Pons (tissue), 1 donor: ENCODE measurements at places on chromosomes 1 and 21.
A peak's percentile ranks its signal among the peaks of the same experiment; 100 is the strongest.

GRCh38 chr1:156458181-156458503 is 42.4 kb downstream of the MEF2D start:
- no peak for DNase-seq

GRCh38 chr21:26397545-26397944 is 175.5 kb downstream of the CYYR1 start:
- no peak for DNase-seq

DNA sequence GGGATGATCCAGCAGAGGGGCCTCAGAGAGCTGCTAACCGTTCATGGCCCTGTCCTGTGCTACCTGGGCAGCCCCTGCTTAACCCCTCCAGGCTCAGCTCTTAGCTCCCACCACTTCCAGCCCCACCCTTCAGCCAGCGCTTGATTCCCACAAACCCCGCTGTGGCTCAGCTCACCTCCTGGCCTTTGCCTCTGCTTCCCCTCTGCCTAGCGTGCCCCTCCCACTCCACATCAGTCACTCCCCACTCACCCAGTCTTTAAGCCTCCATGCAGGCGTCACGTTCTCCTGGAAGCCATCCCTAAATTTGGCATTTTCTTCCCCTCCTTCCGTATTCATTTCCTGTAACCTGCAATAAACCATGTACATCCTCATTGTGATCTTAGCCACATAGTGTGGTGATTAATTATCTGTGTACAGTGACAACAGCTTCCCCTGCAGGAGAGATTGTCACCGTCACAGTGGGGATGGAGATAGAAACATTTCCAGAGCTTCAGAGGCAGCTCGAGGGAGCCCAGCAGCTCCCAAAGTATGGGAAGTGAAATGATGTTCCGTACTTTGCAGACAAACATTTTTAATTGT is 65.5 kb downstream of the EPHB2 start:
- no peak for DNase-seq

DNA sequence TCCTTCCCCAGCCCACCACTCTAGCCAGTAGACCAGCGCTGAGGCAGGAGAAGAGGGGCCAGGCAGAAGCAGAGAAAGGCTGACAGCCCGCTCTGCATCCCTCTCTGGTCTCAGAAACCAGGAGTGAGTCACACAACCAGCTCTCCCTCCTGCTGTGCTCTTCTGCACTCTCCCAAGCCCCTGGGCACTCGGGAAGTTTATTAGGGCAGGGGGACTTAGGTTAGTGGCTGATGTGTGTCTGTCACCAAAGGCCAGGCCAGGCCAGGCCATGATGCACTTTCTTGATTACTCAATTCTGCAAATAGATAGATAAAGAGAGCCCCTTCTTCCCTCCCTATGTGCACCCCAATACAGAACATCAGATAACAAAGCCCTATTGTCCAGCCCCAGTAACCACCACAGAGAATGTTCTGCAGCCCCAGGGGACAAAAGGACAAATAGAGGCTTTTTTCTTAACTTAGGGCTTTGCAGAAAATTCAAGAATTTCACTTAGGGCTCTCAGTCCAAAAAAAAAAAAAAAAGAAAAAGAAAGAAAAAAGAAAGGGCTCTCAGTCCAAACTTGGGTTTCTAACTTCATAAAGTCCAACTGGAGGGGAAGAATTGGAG is 52.9 kb upstream of the CNTN2 start:
- DNase-seq = peak; percentile 94

DNA sequence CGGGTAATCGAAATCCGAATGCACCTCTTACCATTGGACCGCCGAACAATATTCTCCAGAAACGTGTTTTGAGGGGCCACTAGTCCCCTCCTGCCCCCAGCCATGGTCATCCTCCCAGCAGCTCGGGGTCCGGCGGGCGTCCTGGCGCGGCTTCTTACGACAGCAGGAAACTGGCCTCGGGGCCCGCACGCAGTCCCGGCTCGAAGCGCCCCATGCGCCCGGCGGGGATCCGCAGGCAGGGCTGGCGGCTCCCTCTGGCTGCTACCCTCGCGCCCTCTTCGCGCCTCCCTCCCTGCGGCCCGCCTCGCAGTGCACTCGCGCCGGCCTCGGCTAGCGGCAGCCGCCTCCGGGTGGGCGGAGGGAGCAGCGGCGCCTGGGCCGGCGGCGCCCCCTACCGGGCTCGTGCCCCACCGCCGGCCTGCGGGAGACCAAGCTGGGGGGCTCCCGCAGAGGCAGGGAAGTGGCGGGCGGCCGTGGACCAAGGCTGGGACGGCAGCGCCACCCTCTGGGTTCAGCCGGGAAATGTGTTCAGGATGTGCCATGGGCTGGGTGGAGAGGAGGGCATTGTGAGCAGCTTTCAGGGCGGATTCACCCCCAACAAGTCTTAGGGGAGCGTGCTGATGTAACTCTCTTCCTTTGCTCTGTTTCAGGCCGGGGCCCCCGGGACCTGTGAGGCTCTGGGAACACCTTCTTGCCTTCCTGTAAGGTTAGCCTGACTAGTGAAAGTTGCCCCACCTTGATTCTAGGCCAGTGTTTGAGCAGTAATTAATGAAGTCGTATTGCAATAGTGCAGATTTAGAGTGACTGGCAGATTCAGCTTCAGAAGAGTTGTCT is at the start of gene KCNH1:
TSS of gene KCNH1 (minus strand) at position 313 of the 834 bp plus-strand sequence. CDS start at position 110, 203 bp downstream.
- DNase-seq = peak; percentile 88

GRCh38 chr1:59453297-59453968 is 156.5 kb downstream of the FGGY start:
- peak; percentile 15 for DNase-seq

DNA sequence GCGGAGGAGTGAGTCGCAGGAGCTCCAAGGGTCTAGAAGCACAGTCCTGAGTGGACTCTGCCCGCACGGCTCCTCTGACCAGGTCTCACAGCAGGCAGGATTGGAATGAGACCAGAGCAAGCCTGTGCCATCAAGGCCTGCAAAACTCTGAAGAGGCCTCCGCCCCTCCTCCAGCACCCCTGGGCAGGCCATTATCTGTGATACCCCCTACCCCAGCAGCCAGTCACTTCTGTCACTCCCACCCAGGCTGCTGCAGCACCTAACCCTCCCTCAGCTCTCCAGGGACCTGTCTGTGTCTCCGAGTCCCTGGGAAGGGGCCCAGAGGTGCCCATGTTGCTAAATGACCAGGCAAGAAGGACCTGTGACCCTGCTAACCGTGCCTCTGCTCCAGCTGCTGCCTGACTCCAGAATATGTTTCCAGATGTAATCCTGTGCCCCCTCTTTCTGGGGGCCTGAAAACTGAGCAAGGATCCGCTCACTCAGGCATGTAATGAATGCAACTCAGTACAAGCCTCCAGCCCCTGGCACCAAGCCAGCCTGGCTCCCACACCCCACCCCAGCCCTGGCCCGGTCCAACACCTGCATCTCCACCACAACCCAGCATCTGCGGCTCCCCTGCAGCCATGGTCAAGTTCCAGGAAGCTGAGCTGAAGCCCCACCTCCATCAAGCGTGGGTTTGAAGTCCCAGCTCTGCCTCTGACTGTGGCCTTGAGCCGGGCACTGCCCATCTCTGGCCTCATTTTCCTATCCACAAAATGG is 22.1 kb upstream of the COL16A1 start:
- DNase-seq = no peak

DNA sequence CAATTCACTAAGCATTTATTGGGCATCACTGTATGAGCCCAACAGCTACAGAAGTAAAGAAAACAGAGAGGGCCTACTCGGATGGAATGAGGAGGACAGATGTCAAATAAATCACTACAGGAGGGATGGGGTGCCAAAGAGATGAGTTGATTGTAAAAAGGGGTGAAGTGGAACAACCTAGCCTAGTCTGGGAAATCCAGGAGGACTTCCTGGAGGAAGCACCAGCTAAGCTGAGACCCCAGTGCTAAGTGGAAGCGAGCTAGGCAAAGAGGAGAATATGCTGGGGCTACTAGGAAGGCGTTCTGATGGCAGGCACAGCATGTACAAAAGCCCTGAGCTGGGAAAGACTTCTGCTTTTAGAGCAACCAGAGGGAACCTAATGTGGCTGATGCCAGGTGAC is 42.1 kb downstream of the TAS1R2 start:
- no peak for DNase-seq

GRCh38 chr1:184752656-184753055 is 2.0 kb downstream of the EDEM3 start:
- DNase-seq = no peak

DNA sequence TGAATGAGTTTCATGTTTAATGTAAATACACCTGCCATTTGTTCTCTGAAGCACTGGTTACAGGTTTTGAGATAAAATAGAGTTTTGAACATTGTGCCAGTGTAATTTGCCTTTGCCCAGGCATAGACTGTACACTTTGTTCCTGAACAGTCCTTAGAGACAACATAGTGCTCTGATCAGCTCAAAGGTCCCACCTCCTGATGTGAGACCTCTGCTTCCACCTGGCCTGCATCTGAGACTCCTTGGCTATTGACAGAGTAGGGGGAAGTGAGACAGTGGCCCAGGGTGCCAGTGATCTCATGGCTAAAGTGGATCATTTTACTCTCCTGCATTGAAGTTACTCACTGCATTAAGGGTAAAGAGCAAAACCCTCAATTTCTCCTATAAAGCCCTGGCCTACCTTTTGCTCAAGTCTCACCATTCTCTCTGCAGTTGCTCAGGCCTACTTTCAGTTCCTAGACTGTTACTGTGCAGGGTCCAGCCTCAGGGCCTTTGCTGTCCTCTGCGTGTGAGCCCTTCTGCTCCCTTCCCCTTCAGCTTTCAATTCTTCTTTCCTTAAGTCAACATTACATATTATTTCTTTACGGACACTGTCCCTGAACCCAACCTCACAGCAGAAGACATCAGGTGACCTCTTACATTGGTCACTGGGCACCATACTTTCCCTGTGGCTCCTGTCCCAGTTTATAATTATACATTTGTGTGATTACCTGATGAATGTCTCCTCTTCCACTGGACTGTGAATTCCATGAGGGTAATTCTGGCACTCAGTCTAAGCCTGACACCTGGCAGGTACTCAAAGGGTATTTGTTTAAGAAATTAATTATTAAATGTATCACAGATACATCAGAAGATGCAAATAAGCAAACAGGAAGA is 142.9 kb downstream of the ROR1 start:
- no peak for DNase-seq

DNA sequence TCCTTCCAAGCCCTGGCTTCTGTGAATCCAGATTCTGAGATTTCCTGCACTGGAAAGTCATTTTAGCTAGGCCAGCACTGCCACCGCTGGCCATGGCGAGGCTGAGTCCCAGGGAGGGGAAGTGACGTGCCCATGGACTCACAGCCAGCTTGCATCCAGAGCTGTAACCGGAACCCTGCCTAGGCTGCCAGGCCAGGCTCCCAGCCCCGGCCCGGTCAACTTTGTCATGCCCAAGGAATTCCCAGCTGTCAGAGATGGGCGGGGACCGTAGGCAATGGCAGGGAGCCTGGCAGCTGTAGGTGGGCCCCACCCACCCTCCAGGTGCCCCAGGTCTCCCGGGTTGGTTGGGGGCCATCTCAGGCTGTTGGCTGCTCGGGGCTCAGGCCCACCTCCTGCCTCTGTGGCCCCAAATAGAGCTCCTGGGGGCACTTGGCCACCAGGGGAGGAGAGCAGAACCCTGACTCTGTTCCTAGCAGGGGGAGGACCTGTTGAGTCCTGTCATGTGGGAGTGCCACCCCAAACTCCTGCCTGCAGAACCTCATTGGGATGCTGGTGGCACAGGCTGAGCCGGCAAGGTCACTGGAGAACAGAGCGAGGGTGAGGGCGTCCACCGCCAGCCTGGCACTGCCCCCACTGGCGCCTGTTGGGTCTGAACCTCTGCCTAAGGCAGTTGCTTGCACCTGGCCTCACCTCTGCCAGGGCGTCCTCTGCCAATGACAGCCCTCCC is 57.8 kb downstream of the FOXO6 start:
- no peak for DNase-seq

GRCh38 chr1:7541629-7542028 is 229.5 kb upstream of the VAMP3 start:
- DNase-seq = no peak

DNA sequence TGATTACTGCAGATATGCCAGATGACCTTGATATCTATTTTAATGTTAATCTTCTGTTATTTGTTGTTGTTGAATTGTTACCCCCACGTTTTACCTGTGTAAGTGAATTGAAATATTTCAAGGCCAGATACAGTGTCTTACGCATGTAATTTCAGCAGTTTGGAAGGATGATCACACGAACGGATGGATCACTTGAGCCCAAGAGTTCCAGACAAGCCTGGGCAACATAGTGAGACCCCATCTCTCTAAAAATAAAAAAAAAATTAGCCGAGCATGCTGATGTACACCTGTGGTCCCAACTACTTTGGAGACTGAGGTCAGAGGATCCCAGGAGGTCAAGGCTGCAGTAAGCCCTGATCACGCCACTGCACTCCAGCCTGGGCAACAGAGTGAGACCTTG is 32.2 kb downstream of the SDCCAG8 start:
- DNase-seq = no peak

DNA sequence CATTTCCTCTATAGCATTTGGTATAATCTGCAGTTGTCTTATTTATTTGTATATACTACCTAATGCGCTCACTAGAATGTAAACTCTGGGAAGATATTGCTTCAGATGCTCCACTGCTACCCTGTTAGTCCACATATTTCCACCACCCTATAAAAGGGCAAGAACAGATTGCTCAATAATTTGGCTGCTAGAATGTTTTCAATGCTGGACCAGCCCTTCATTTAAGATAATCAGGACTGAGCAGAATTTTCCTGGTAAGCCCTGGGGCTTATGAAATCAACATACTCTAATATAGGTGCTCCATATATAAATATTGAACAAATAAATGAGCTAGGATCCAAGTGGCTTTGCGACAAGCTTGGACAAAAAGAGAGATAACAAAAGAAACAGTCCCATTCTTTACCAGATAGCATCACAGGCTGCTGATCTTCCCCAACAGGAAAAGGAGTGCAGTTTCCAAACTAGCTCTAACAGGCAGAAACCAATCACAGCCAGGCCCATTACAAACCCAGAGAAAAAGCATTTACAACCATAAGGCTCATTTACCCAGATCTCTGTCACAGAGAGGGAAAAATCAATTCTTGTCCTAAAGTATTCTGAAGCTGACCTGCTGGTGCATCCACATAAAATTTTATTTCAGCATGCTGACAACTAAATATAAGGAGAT is 8.3 kb downstream of the BCAR3 start:
- DNase-seq = no peak

DNA sequence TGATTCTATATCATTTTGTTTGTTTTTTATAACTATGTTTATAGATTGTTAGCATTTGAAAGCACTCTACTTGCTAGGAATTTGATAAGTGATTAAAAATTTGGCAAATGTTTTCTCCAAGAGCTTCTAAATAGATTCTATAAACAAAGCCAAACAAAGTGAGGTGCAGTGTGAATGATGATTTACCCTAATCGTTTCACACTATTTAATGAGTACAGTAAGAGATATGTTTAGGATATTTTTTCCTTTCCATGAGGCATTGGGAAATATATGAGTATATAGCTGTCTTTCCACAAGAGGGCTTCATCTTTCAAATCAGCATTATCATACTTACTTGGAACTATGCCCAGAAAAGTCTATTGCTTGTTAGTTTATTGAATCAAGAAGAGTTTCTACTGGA is 277.0 kb upstream of the BRINP3 start:
- peak; percentile 12 for DNase-seq

DNA sequence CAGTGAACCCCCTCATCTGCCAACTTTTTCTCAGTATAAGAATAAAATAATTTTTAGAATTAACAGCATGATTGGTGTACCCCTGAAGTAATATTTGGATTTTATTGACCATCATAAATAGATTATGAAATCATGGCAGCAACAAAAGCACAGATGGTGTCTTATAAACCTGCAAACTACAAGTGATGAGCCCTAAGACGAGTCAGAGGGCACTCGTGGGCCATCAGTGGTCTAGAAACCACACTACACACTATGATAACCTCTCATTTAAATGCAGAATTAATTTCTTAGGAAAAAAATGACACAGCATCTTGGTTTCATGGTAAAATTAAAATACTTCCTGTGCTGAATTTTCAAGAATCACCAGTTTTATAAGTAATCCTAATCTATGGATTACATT is 312.4 kb downstream of the PTBP2 start:
- no peak for DNase-seq

- DNase-seq = peak; percentile 80
Observed at GRCh38 chr1:156146769-156147405, 6.5 kb upstream of the SEMA4A start.
